IPS DF 6.9 (cell line): ENCODE measurements at places on chromosomes 16 and 17.
A peak's percentile ranks its signal among the peaks of the same experiment; 100 is the strongest.

DNA sequence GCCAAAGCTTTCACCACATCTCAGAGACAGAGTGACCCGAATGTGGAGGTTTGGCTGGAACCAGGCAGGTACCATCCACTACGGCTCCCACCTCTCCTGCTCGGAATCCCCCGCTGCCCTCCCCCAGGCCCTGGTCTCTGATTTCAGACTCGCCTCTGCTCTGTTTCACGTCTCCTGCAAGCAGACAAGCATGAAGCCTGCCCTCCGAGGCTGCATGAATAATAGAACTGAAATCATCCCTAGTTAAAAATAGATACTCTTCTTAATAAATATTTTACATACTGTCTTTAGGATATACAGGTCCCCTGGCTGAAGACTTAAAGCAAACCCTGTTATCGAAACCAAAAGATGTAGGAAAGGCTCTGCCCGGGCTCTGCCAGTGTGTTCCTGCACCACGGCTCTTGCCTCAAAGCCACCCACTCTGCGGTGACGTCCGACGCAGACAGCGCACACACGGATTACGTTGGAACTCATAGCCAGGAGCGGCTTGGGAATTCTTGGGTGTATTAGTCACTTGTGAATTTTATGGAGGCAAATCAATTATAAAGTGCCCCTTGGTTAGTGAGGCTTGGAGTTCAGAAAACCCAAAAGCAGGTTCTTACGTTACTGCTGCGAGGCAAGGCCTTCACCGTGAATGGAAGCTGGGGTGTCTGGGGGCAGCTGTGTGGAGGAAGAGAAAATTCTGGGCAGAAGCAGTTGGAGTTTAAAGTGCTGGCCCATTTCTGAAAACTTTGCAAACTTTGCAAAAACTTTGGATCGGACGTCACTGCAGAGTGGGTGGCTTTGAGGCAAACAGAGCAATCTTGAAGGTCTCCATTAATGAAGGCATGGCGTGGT is 25.6 kb upstream of the NPTX1 start:
- DNase-seq, result no peak

- no peak for DNase-seq
Measured at GRCh38 chr17:81228834-81229665, 6.3 kb upstream of the CEP131 start.

- DNase-seq, result no peak
Measured at GRCh38 chr16:88719267-88719932, 13.1 kb downstream of the CTU2 start.

DNA sequence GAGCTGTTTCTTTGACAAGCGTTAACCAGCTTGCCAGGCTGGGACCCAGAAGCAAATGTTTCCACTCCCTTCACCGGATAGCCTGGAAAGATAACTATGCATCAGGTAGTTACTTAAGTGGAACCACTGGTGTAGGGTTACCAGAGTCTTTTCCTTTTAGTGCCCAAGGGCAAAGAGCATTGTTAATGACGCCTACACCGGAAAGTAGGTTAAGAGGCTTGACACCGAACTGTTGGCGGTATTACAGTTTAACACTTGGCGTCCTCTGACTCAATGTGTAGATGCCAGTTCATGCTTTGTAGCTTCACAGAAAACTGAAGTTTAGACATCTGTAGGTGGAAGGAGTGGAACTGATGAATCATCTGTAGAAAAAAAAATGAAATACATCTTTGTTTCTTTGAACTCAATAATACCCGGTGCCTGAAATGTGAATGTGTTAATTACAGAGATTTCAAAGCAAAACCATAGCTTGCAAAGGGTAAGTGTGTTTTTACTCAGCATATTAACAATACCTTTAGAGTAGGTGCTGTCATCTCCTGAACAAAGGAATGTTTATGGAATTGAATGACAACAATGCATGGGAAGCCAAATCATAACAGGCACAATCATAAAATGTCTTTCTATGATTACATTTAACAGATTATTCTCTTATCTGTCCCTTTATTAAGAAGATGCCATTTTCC is 426.7 kb upstream of the SALL1 start:
- DNase-seq, result peak; percentile 11
